Stimulated activated naive B cell treated with anti-CD40 and anti-IgM and Interleukin-4, amounts not matched to agents 10 μg/mL and 1 μg/mL and 100 μg/mL, for 72 hours (primary cell): ENCODE measurements at places on chromosomes 6 and 20.
A peak's percentile ranks its signal among the peaks of the same experiment; 100 is the strongest.

DNA sequence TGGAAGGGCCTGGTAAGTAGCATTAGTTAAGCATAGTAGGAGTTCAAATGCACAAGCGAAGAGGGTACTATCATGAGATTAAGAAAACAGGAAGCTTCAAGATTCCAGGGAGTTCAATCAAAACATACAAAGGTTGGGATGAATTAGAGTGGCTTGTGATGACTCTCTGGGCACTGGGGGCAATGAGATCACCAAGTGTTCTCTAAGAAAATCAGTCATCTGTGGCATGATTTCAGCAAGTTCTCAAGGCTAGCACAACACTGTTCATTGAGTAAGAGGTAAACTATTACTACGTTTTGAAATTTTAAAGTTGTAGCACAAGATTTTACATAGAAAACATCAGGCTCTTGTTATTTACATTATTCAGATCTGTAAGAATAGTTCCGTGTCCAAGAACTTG, 139.7 kb upstream of the FLRT3 start:
- DNase-seq = no peak

GRCh38 chr6:25898289-25898977, 24.4 kb upstream of the SLC17A3 start:
- DNase-seq = no peak

DNA sequence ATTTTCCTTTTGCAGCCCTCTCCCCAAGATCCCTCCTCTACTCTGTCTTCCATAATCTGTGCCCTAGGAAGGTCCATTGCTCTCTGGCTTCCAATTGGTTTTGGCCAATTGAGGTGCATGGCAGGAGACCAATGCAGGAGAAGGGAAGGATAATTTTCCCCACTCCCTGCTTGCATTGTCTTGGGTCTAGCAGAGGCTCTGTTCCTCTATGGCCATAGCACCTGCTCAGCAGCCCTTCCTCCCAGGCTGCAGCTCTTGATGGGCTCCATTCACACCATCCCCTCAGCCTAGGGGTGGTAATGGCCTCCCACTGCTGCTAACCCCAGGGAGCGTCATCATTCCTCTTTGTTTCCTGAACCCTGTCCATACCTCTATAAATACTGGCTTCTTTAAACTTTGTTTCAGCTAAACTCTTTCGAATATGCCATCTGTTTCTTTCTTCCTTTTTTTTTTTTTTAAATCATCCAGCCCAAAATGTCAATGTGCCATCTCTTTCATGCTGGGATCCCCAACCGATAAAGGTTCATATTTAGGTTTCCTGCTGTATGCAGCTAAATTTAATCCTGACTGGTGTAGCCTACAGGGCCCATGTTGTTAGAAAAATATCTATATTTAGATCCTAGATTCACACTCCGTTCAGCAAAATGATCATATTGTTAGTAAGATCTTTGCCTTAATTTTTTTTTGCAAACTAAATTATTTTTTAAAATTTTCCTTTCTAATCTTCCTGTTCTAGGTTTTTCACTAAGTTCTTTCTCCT, 63.8 kb downstream of the HECA start:
- DNase-seq = no peak

- peak; percentile 77 for DNase-seq
Observed at GRCh38 chr6:43228951-43229802, at the start of gene DNPH1. DNPH1 (minus strand) TSS chr6:43229481; CDS start chr6:43229456, 25 bp downstream.

- no peak for DNase-seq
Observed at GRCh38 chr6:33095681-33096080, 19.9 kb downstream of the HLA-DPB1 start.

GRCh38 chr6:70051197-70052124, 185.1 kb downstream of the COL19A1 start:
- DNase-seq = no peak
